ENCODE measurements at places on chromosomes 16 and 17.
A peak's percentile ranks its signal among the peaks of the same experiment; 100 is the strongest.

- peak; percentile 29 for DNase-seq
Observed at GRCh38 chr16:8905795-8906591, 23.8 kb downstream of the LITAFD start.

- no peak for DNase-seq
Observed at GRCh38 chr17:50259477-50260324, 14.6 kb upstream of the TMEM92 start.

DNA sequence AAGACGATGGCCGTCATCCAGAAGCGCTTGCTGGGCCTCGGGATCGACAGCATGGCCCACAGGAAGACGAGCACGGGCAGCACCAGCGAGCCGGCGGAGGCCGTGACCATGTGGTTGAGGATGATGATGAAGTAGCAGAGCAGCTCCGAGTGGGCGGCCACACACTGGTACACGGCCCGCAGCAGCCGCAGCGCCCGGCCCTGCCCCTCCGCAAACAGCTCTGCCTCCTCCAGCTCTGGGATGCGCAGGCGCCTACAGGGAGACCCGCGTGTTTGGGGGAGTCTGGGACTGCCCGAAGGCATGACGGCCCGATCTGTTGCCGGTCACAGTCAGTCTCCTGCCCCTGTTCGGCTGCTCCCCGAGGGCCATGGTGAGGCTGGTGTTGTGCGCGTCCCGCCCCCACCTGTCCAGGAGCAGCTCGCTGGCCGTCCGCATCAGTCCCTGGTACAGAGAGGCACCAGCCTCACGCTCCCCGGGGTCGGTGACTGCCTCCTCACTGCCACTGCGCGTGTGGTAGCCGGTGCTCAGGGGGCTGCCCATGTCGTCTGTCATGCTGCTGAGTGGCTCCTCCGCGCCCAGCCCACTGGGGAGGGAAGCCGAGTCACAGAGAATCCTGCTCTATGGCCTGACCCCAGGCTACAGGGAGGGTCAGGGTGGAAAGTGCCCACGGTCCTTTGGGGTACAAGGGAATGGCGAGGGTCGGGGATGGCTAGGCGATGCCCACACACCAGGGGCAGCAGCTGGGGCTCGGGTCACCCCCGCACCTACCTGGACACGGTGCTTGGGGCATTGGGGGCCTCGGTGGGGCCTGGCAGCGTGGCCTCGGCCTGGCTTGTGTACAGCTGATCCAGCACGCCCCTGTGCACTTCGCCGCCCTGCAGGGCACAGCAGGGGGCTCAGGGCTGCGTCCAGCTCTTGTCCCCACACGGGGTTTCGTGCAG is 15.8 kb downstream of the CTU2 start:
- no peak for DNase-seq

DNA sequence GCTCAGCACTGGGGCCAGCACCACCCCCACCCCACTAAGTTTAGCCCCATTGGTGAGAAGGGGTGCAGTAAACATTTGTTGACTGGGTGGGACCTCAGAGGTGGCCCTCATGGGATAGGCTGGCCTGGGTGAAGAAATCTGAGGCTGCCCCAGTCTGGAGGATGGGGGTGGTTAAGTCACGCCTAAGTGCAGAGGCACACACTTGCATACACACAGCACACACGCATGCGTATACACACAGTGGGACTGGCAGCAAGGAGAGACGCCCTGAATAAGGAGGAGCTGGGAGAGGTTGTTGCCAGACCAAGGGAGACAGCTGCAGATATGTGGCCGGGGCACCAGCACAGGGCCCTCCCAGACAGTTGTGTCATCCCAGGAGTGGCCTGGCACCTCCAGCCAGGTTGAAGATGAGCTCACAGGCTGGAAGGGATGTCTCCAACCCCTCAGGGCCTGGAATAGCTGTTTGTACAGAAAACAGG is 3.0 kb upstream of the BCAR1 start:
- no peak for DNase-seq

- DNase-seq, result no peak
Observed at GRCh38 chr16:27240948-27241531, 27.5 kb downstream of the NSMCE1 start.

GRCh38 chr17:2028234-2028614 is 1.7 kb upstream of the DPH1 start:
- DNase-seq, result no peak

DNA sequence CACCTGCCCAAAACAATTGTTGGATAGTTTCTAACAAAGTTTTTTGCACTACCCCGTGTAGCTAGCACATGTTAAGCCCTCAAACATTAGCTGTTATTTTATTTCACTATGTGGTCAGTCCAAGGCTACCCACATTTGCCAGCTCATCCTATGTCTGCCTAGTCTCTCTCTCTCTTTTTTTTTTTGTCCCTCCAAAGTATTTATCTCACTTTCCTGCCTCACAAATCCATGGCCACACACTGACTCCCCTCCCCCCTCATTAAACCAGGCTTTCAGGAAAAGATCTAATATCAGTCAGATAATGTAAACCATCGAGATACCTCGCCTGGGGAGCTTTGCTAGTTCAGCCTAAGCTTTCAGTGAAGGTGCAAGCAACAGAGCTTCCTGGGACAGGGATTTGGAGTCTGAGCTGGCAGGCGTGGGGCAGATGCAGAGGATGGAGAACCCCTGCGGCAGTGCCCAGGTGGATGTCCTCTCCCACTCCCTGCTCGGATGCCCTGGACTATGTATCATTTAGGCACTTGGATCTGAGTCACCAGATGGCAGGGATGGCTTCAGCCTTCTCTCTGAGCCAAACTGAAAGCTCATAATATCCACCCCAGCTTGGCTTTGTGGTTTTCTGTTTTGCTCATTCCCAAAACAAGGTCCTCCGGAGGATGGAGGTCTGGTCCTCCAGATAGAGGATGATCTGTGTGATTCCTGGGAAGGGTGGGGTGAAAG is 73.7 kb upstream of the FOXF1 start:
- no peak for DNase-seq

DNA sequence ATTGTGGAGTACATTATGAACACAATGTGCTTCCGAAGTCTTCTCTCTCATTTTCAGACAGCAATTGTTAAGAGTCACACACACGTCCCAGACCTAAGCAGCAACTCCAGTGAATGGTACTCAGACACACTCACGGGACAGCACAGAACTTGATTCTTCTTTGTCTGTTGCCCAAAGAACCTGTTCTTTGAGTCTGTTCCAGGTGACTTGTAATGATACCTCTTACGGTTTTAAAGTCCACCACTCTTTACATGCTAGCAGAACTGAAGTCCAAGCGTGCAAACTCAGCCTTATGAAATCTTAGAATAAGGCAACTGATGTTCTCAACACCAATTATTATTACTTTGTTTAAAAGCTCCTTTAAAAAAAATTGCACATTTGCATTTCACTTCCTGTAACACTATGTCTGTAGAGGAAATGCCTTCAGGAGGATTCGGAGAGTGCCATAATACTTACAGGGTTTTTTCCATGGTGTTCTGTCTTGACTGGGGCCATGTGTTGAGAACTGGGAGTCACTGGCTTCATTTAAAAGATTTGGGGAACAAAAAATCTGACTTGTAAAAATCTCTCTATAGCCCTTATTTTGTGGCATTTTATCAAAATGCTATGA is 48.1 kb downstream of the MARF1 start:
- no peak for DNase-seq

DNA sequence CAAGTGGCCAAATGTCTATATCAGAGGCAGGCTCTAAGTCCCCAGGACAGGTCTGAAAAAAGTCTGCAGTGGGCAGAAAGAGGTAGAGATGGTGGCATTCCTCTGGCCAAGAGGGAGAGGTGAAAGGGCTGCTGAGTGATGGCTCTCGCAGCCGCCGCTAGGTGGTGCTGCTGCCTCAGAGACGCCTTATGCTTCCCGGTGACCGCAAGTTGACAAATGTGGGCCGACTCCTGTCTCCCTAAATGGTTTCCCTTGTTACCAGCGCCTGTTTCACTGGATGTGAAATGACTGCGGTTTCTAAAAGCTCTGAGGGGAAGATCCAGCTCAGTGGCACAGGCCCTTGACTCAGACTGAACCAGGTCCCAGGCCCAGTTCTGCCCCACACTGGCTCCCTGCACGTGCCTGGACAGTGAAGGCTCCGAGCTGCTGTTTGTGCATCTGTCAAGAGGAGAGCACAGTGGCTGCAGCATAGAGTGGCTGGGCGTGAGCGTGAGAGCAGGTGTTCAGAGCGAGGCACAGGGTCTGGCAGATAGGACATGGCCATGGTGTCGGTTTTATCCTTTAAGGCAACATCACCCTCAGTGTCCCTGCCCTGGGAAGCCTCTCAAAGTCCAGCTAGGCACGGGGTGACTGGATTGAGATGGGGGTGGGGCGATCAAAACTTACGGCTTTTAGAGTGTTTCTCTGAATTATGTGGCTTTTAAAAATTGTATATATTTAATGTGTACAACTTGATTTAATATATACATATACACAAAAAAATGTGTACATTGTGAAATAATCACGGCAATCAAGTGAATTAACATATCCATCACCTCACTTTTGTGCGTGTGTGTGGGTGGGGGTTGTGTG is 19.9 kb downstream of the CLEC16A start:
- peak; percentile 91 for DNase-seq

- DNase-seq, result peak; percentile 9
Observed at GRCh38 chr17:49132699-49133364, at the start of gene B4GALNT2. B4GALNT2 (plus strand) TSS chr17:49132769; CDS start chr17:49132793, 24 bp downstream.

DNA sequence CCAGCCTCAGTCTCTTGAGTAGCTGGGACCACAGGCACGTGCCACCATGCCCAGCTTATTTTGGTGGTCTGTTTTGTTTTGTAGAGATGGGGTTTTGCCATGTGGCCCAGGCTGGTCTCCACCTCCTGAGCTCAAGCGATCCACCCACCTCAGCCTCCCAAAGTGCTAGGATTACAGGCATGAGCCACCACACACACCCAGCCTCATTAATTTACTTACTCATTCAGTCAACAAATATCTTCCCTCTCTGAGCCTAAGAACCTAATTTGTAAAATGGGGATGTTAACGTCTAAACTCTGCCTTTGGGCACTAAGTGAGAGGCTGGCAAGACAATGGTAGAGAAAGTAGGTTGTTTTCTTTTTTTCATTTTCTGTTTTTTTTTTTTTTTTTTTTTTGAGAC is 22.6 kb downstream of the SRCIN1 start:
- DNase-seq, result no peak

- no peak for DNase-seq
Observed at GRCh38 chr16:23232806-23233205, 50.3 kb downstream of the SCNN1G start.

- DNase-seq, result no peak
Observed at GRCh38 chr16:4404967-4405696, 11.3 kb downstream of the CORO7 start.

DNA sequence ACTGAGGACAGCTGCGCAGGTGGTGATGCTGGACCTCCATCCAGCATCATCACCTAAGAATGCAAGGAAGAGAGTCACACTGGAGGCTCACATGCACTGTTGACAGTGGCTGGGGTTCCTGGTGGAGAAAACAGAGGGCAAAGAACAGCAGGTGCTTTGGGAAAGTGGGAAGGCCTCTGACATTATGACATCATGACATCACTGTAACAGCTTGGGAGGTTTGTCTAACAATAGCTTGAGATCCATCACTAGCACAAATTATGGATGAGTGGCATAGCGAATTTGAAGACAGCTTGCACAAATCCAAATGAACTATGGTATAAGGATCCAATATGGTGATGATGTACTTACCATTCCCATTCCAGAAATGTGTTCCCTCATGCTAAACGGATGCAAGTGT is 226.5 kb upstream of the MPHOSPH6 start:
- DNase-seq, result no peak

- DNase-seq, result peak; percentile 99
Observed at GRCh38 chr16:30922960-30923535, 324 bp upstream of the FBXL19 start.

GRCh38 chr17:76492123-76492988 is 8.9 kb downstream of the RHBDF2 start:
- DNase-seq, result peak; percentile 33

DNA sequence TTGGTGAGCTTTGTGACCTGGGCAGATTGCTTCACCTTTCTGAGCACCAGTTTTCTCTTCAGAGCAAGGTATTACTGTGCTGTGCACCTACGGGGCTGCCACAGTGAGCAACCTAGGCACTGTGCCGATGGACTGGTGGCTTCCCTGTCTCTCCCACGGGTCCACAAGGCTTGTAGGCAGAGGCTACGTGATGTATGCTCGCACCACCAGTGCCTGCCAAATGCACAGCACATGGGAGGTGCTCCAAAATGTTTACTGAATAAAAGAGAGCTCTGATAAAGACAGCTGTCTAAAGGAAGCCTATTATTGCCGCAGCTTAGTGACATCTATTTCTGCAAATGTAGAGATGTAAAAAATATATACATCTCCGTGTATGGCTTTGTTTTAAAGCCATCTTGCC is 139.2 kb downstream of the CDK5R1 start:
- no peak for DNase-seq

DNA sequence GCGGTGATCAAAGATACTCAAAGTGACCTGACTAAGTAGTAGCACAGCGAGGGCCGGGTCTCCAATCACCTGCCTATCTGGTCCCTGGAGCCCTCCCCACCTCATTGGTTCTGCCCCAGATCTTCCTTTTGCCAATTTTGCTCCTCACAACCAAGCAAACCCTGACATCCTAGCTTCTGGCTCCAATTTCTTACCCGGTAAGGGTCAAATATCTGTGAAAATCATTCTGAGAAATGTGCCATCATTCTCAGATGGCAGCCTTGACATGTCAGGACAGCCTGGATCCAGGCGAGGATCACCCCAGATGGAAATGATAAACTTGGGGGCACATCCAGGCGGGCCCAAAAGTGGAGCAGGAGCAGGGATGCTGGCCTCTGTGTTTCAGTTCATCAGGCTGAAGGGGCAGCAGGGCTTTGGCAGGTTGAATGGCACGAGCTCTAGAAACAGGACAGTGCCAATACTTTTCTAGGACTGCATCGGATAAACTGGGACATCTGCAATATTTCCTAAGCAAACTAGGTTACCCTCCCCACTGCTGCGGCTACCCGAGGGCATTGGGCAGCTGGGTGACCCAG is 83.9 kb downstream of the SHISA6 start:
- DNase-seq, result no peak

- no peak for DNase-seq
Observed at GRCh38 chr17:9272501-9273200, 251.3 kb downstream of the NTN1 start.

GRCh38 chr17:80164185-80164584 is 5.6 kb upstream of the CARD14 start:
- DNase-seq, result no peak

GRCh38 chr16:89330177-89330856 is 112.8 kb downstream of the ZNF778 start:
- DNase-seq, result no peak

Data from common myeloid progenitor, CD34-positive (primary cell).